ENCODE measurements at places on chromosomes 5 and 9.

DNA sequence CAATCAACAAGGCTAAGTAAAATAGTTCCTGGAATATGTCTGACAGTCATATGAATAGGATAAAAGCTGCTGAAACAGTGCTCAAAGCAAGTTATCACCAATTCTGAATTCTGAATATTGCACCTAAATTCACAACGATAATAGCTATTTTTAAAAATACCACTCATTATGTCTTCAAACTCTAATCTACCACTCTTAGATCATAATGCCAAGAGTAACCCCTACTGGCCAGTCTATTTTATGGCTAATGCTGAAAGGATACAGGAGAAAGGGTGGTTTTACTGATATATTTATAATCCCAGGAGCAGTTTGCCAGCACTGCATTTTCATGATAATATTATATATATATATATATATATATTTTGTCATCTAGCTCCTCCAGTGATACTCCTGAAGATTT lies 232.8 kb downstream of the PDE4D start:
- DNase-seq, result no peak

GRCh38 chr9:134855900-134856377 lies 24.7 kb upstream of the FCN2 start:
- DNase-seq, result no peak

GRCh38 chr5:64144425-64145215 lies 21.0 kb upstream of the RNF180 start:
- DNase-seq, result no peak

- DNase-seq, result no peak
These were observed 1.1 kb downstream of the GSN start for GRCh38 chr9:121268851-121269641.

DNA sequence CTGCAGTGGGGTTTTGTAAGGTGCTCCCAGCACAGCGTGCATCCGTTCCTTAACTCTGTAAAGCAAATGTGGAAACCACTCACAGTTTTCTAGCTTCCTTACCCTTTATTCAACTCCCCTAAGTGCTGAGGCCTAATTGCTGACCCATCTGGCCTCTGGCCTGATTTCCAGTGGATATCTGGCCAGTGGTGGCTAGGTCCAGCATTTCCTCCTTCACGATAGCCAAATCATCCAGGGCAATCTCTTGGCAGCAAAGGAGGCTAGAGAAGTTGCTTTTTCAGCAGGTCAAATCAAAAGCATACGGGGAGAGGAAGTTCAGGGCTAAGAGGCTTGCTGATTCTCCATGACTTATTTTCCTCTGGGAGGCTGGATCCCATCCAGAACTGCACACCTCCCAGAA lies 286.3 kb upstream of the VLDLR start:
- DNase-seq, result no peak

GRCh38 chr9:108861464-108861863 lies 602 bp upstream of the ACTL7A start:
- DNase-seq, result no peak

GRCh38 chr5:133032852-133033742 lies 6.7 kb upstream of the ZCCHC10 start:
- DNase-seq, result no peak

DNA sequence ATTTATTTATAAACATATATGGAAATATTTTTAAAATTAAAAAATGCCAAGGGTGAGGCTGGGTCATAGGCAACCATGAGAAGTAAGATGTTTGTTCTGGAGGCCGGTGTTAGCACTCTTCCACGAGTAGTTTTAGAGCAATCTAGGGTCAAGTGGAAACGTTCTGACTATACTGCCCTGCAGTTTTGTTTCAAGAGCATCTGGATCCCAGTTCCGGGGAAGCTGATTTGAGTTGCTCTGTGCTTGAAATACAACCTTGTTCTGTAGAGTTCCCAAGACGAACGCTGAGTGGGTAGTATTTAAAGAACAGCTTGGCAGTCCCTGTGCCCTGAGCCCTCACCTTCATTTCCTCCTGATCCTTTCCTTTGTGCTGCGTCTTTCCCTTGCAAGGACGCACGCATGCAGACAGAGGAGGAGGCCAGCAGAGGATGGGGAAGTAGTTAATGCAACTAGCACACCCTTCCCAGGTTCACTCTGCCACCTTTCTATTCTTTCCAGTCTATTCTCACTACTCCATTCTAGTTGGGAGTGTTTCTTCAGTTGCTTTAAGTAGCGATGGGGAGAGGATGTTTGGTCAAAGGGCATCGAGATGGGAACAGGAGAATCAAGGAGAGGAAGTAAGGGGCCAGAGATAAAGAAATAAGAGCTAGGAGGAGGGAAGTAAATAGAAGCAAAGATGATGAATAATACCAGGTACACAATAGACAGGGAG lies 68.3 kb upstream of the ZSWIM6 start:
- no peak for DNase-seq

GRCh38 chr5:167937635-167937998 lies 353.8 kb upstream of the WWC1 start:
- no peak for DNase-seq
